H1 (cell line): ENCODE measurements at places on chromosomes 16 and 17. TPM values are rescaled to one million over a fixed set of nuclear protein-coding genes. Genes with fewer than 3 reads are reported as not detected.
A peak's percentile ranks its signal among the peaks of the same experiment; 100 is the strongest.

GRCh38 chr17:9380361-9380760 is 195.3 kb downstream of the STX8 start:
- DNase-seq, result no peak

USP7 gene
- total RNA-seq, result 208 and 211 TPM in 2 replicates

GRCh38 chr16:2292221-2292620 is 24.3 kb upstream of the RNPS1 start:
- DNase-seq, result no peak

GRCh38 chr16:72937916-72938794 is 109.8 kb downstream of the ZFHX3 start:
- no peak for DNase-seq

DNA sequence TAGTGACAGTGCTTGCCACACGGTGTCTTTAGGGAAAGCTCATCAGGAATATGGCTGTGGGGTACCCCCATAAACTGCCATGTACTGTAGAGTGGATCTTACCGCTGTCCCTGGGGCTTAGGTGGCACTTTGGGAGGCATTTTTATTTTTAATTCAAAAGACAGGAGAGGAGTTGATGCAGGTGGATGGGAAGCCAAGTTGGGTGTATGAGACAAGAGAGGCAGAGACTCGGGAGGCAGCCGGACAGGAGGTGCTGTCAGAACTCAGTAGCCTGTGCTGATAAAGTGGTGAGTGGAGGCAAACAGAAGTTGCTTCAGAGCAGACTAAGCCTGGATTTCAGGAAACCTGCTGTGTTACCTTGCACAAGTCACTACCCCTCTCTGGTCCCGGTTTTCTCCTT is 185.9 kb downstream of the TMEM132E start:
- no peak for DNase-seq

- DNase-seq, result no peak
Measured at GRCh38 chr17:46984341-46984740, 5.3 kb upstream of the RPRML start.

DNA sequence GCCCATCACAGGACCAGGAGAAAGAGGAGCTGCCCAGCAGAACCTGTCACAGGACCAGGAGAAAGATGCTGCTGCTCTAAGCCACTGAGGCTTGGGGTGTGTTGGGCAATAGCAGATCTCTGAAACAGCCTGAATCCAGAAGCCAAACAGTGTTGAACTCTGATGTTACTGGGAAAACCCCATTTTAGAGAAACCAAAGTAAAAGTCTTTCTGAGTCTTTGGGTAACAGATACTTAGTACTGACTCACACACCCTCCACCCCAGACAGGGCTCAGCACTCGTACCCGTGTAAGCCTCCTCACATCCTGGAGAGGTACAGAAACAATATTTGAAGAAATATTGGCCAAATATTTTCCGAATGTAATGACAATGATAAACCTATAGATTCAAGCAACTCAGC is 82.8 kb upstream of the GNG13 start:
- no peak for DNase-seq

GRCh38 chr16:82379551-82379950 is 209.5 kb upstream of the MPHOSPH6 start:
- DNase-seq, result no peak

CCL14 gene
- not detected in 2 replicates for total RNA-seq

SPATA32 gene
- not detected in 2 replicates for total RNA-seq

DNA sequence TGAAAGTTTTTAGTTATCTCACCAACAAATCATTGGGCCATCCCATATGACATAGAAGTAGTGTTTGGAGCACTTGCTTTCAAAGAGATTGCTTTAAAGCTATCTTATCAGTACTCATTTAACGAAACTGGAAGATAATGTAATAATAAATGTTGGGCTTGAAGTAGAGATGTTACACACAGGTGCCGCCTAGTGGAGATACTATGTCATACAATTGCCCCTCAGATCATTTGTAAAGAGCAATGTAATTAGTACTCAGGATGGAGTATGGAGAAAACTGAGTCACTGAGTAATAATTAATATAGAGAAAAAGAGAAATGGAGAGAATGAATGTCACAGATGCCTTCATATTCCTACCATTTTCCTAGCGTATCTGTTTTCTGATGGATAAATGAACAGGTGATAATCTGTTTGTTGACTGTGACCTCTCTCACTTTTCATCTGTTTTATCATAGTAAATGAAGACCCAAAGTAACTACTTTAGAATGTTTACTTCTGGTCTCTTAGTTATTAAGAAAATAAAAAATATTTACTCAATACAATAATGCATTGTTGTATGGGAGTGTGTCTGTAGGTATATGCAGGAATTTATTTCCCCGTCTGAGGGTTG is 80.4 kb downstream of the EFCAB5 start:
- no peak for DNase-seq

DNA sequence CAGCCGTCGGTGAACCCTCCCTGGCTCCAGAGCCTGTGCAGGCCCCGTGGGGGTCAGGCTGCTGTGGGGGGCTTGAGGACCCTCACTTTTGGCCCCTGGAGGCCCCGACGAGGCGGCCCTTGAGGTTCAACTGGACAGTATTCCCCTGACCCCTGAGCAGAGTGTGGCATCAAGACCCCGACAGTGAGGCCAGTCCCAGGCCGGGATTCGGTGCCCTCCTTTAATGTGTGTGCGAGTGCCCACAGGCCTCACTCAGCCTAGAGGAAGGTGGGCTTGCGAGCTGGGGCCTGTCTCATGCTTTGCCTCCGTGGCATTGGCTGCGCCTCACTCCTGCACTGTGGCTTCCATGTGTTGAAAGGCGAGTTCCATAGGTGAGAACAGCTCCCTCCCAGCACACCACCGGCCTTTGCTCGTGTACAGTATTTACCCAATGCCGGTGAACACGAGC is 94.5 kb downstream of the METRNL start:
- peak; percentile 36 for DNase-seq

- DNase-seq, result no peak
Measured at GRCh38 chr16:47037396-47037745, 63.9 kb upstream of the DNAJA2 start.

DNA sequence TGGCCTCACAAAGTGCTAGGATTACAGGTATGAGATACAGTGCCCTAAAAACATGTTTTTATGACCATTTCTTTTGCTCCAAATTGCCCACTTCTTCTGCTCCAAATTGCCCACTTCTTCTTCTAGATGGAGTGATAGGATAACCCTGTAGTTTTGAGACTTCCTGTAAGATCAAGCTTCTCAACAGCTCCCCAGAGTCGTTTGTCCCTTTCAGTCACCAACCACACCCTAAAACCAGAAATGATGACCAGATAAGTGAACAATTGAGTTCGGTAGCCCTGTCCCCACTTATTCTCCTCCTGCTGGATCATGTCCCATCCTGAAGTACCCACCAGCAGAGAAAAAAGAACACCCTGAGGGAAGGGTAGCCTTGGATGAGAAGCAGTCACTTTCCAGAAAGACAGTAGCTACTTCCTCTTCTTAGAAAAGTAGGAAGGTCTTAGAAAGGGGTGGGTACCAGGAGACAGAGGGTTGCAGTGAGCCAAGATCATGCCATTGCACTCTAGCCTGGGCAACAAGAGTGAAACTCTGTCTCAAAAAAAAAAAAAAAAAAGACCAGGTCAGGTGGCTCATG is 2.5 kb downstream of the ODAD4 start:
- no peak for DNase-seq

LRRC37A gene
- 1.8 and 2.9 TPM in 2 replicates for total RNA-seq

DNA sequence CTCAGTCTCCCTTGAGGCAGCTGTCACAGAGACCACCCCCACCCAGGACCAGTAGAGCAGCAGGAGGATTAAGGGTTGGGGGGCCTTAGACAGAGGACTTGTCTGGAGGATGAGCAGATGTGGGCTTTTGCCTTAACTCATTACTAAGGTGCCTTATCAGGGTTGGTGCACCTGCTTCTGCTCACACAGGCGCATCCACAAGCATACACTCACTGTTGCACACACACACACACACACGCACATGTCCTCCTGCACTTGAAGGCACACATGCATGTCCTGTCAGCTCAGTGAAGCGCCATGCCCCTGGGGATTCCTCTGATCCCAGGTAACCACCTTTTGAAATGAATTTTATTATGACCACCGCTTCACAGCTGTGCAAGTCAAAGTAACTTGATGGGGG is 1.2 kb downstream of the GFAP start:
- no peak for DNase-seq

GRCh38 chr17:82950525-82951102 is 110.8 kb upstream of the ZNF750 start:
- DNase-seq, result no peak

LAT gene
- 2.7 and 3.0 TPM in 2 replicates for total RNA-seq

GRCh38 chr17:19646788-19647696 is 1.5 kb upstream of the ALDH3A2 start:
- DNase-seq, result no peak

- no peak for DNase-seq
Measured at GRCh38 chr16:52446080-52446479, 100.9 kb downstream of the TOX3 start.

KIF18B gene
- total RNA-seq, result 58.1 and 59.4 TPM in 2 replicates
